ENCODE measurements at places on chromosomes 1 and 21. TPM values are rescaled to one million over a fixed set of nuclear protein-coding genes. Genes with fewer than 3 reads are reported as not detected.

DNA sequence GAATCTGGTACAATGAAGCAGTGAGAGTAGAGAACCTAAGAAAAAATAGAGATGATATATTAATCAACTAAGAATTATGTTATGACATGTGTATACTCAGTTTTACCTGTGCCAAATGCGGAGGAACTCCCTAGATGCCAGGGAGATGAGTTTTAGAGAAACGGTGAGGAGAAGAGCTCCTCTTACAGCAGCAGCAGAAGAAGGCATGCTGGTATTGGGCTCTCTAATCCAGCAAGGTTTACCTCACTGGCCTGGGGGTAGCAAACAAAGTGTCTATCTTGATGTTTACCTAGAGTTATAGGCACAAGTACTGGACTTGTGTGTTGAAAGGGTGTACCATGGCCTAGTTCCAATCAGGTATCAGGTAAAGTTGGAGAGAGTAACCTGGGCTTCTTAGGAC lies 28.9 kb upstream of the DEPDC1 start:
- DNase-seq = no peak

DNA sequence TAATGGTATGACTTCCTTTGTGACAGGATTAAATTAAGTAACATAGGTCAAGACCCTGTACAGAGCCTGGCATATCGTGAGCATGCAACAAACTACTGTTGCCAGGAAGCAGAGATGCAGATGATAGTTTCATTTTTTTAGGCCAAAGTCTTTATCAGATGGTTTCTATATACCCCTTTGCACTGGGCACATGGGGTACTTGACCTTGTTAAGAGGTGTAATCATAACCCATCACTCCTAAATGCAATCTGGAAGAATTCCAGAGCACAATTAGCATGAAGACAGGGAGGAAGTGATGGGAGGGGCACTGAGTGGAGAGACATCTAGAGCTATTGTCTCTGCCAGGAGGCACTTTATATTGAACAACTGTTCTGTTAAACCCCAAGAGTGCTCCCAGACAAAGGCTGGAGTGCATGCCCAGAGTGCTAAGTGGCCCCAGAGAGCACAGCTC lies 22.1 kb downstream of the ZBTB17 start:
- DNase-seq = no peak

DNA sequence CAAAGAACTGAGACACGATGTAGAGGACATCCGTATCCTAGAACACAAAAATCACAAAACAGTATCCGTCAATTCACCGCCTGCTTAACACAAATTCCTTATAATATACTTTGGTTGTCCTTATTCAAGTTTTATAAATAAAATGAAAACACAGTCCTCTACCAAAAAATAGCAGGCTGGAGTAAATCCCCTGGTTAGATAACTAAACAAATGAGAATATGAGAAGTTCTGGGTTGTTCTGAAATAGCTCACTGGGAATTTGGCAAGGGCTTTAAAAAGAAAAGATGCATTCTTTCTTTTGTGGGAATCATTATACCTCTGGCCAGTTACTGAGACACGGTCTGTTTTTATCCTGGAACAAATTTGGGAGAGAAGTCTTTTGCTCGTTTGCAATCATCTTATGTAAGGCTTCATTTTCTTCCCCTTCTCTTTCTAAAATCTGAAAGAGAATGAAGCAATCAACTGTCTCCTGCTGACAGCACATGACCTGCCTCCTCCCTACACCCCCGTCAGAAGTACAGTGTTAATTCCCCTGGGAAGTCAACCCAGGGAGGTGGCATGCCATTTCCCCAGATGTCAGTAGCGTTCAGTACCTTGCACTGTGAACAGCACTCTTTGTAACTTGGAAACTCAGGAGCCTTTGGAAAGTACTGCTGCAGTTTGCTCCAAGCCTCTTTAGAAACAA lies 37.1 kb upstream of the RAP1GAP start:
- no peak for DNase-seq

- no peak for DNase-seq
Measured at GRCh38 chr1:2248854-2249558, 20.9 kb downstream of the SKI start.

DNA sequence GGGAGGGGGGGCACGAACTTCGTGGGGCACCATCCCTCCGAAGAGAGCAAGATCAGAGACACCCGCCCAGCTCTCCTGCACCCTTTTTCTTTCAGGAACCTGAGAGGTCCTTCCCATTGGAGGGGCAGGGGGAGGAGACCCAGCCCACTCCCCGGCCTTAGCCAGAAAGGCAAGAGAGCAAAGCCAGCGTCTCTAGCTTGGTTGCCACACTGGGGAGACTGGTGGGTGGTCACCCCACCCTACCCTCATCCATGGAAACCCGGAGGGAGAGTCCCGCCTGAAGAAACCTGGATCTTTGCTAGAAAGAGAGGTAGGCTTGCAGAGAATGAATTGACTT lies 246 bp downstream of the ATP2B4 start:
- DNase-seq = no peak

- no peak for DNase-seq
Measured at GRCh38 chr1:205344066-205344928, 12.4 kb downstream of the KLHDC8A start.

DNA sequence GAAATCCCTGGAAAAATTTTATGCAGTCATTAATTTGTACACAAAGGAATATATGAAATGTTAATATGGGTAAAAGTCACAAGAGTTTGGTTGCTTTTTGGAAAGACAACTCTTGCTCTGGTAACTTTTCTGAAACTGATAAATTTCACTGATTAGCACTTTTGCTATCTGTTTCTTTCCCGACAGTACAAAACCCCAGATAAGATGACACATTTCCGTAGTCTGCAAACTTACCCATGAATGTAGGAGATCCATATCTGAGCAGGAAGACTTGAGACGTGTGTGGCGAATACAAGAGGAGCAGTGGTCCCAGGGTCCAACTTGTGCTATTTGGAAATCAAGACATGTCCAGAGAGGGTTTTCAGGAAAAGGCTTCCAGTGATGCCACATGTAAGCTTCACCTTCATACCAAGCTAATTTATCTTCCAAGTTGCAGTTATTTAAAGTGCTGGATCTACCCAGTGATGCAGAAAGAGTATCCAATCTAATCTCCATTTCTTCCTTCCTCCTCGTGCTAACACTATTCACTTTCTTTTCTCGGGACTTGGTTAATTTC lies 35.9 kb upstream of the SAMSN1 start:
- DNase-seq = no peak

ZMYM4 gene
- 36.1 TPM for total RNA-seq
